Cardiac ventricle fibroblast (primary cell): ENCODE measurements at places on chromosomes 3 and 15. TPM values are rescaled to one million over a fixed set of nuclear protein-coding genes. Genes with fewer than 3 reads are reported as not detected.

DYNLT2B gene
- 5.5 and 15.9 TPM in 2 replicates for total RNA-seq

ISLR gene
- total RNA-seq, result 259 and 362 TPM in 2 replicates

SH2D7 gene
- not detected in 2 replicates for total RNA-seq

ATP11B gene
- 31.0 and 33.5 TPM in 2 replicates for total RNA-seq
